Placental pericyte (primary cell): ENCODE measurements at places on chromosomes 3 and 15. TPM values are rescaled to one million over a fixed set of nuclear protein-coding genes. Genes with fewer than 3 reads are reported as not detected.

Gene CATSPER2
- total RNA-seq = 0.72 and 1.5 TPM in 2 replicates

Gene RTP4
- total RNA-seq = 1.1 and 1.4 TPM in 2 replicates

Gene PLCH1
- total RNA-seq = 0.44 and 4.6 TPM in 2 replicates

Gene CCDC80
- total RNA-seq = 39.5 and 308 TPM in 2 replicates

Gene LINGO1
- not detected in 2 replicates for total RNA-seq

Gene GNB5
- 46.6 and 50.8 TPM in 2 replicates for total RNA-seq

Gene RBMS3
- 58.6 and 63.9 TPM in 2 replicates for total RNA-seq

Gene CHRFAM7A
- total RNA-seq = 0.22 TPM in 1 of 2 replicates, not detected in the other

Gene LYZL4
- total RNA-seq = not detected in 2 replicates

Gene KCTD6
- 8.5 and 8.6 TPM in 2 replicates for total RNA-seq

Gene ADIPOQ
- total RNA-seq = not detected in 2 replicates

Gene RETNLB
- total RNA-seq = not detected in 2 replicates

Gene DUOX1
- total RNA-seq = under 0.01 TPM in 1 of 2 replicates, not detected in the other

Gene CEP63
- 11.7 and 12.3 TPM in 2 replicates for total RNA-seq
